ENCODE measurements at places on chromosomes 5 and 9. TPM values are rescaled to one million over a fixed set of nuclear protein-coding genes. Genes with fewer than 3 reads are reported as not detected.

The FCN1 gene
- not detected for total RNA-seq

The SPATA31A3 gene
- 0.35 TPM for total RNA-seq

The GFRA3 gene
- total RNA-seq, result 1.8 TPM

The SPATA9 gene
- not detected for total RNA-seq

The NRG2 gene
- total RNA-seq, result 0.13 TPM

The ADCY2 gene
- total RNA-seq, result 31.3 TPM

Data from H9 (cell line).